HTR-8/SVneo (cell line): ENCODE measurements at places on chromosomes 4 and X.

- no peak for DNase-seq
Measured at GRCh38 chrX:13791559-13791958, 25.3 kb downstream of the GPM6B start.

- DNase-seq, result peak; percentile 45
Measured at GRCh38 chrX:39953879-39954278, 143.9 kb downstream of the BCOR start.

DNA sequence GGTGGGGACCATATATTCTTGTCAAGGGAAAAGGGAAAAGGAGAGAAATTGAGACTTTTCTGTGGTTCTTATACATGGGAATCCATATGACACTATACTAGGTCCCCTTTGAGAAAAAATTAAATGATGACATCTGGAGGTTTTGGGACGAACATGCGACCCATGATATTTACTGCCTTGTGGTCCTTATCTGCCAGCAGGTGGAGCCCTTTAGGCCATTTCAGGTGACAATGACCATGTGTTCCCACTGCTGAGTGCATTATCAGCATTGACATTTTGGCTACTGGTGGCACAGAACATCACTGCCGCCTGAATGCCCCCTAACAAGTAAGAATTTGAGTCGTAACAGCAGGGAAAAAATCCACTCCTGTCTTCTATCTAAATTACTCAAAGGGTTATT is 843.4 kb downstream of the FSTL5 start:
- DNase-seq, result peak; percentile 8

GRCh38 chrX:2414384-2414783 is 86.4 kb downstream of the DHRSX start:
- no peak for DNase-seq

- no peak for DNase-seq
Measured at GRCh38 chr4:13570916-13571315, 26.6 kb upstream of the NKX3-2 start.

GRCh38 chrX:29903360-29903759 is 312.0 kb upstream of the MAGEB2 start:
- DNase-seq, result peak; percentile 18

- DNase-seq, result no peak
Measured at GRCh38 chr4:78667325-78667724, 108.8 kb upstream of the BMP2K start.

DNA sequence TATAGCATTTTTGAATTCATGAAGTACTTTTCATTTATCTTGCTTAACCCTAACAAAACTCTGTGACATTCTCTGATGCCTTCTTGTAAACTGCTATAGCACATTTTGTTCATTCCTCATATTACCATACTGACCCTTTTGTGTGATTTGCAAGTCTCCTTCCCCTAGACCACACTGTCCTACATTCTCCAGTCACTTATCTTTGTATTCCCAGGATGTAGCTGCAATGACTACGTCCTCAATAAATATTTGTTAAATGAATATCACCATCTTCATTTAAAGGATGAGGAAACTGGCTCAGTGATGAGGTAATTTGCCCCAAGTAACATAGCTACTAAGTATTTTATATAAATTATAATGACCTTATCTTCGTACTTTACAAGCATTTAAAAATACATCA is 11.9 kb downstream of the HUWE1 start:
- DNase-seq, result no peak

DNA sequence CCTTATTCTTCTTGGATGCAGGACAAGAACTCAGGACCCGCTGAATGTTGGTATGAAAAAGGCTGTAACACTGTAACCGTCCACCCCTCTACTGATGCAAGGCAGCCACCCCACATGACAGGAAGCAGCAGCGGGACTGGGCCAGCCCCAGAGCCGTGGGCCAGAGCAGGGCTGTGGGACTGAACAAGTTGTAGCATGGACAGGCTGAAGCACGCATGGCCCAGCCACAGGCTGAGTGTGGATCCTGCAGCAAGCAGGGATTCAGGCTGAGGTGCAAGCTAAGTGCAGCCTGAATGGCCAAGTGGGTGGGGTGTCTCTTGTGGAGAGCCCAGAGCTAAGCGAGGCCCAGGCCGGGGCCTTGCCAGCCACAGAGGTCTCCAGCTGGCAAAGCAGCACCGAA is 632.2 kb downstream of the SPOCK3 start:
- DNase-seq, result no peak

DNA sequence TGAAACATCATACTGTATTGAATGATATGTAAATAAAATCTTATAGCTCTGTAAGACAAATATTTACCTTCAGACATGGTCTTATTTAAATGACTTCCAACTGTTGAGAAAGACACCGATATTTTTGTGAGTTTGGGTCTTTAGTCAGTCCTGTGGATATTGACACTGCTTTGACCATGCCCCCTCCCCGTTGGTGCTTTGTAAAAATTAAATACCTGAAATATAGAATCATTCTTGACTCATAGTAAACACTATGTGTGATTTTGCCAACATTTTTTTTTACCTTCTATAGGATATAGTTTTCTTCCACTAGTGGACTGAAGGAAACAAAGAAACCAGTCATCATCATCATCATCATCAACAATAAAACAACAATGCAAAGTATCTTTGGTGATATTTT is 114.3 kb upstream of the HS3ST1 start:
- DNase-seq, result no peak

GRCh38 chrX:40201329-40201885 is 103.6 kb upstream of the BCOR start:
- no peak for DNase-seq

GRCh38 chrX:2765549-2765830 is 13.7 kb downstream of the XG start:
- no peak for DNase-seq

DNA sequence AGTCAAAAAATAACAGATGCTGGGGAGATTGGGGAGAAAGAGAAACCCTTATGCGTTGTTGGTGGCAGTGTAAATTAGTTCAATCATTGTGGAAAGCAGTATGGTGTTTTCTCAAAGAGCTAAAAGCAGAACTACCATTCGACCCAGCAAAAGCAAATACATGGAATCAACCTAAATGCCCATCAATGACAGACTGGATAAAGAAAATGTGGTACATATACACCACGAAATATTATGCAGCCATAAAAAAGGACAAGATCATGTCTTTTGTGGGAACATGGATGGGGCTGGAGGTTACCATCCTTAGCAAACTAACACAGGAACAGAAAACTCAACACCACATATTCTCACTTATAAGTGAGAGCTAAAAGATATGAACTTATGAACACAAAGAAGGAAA is 188.9 kb downstream of the CAMK2D start:
- no peak for DNase-seq

DNA sequence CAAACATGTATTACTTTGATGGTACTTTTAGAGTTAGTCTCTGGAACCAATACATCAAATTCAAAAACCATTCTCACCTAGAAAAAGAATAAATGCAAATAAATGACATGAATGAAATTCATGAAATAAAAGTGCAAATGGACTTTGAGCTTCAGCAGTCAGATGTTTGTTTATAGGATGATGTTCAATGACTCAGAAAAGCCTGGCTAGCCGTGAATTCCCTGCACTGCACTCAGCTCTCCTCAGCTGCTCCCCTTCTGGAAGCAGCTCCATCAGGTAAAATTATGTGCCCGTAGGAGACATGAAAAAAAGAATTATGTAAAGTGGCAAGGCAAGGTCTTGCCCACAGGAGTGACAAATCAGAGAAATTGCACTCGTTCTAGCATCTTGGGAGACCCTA is 390.6 kb downstream of the GPM6A start:
- no peak for DNase-seq

DNA sequence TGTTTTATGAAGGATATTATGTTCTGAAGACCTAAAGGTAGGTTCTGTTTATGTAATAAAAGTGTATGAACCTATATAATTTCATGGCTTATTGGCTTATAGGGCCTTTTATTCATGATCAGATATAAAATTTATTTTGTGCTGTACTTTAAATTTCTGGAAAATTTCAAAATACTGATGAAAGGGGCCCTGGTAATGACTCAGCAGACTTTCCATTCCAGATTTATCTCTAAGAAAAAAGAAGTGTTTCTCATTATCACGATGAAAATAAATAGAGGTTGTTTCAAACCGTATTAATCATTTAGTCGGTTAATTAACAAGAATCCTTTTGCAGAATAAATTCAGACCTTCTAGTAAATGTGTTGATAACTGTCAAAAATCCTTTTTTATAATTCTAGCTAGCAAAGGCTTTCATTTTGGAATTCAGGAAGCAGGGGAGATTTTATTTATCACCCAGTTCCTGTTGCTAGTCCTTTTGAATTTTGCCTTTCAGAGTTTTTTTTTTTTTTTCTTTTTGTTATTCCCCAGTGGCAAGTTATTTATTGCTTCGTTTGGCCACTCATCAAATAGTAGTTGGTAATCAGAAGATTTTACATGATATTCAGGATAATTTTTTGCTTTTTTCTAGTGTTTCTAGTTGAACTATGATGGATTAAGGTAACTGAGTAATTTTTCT is 5.4 kb upstream of the TAPT1 start:
- no peak for DNase-seq

DNA sequence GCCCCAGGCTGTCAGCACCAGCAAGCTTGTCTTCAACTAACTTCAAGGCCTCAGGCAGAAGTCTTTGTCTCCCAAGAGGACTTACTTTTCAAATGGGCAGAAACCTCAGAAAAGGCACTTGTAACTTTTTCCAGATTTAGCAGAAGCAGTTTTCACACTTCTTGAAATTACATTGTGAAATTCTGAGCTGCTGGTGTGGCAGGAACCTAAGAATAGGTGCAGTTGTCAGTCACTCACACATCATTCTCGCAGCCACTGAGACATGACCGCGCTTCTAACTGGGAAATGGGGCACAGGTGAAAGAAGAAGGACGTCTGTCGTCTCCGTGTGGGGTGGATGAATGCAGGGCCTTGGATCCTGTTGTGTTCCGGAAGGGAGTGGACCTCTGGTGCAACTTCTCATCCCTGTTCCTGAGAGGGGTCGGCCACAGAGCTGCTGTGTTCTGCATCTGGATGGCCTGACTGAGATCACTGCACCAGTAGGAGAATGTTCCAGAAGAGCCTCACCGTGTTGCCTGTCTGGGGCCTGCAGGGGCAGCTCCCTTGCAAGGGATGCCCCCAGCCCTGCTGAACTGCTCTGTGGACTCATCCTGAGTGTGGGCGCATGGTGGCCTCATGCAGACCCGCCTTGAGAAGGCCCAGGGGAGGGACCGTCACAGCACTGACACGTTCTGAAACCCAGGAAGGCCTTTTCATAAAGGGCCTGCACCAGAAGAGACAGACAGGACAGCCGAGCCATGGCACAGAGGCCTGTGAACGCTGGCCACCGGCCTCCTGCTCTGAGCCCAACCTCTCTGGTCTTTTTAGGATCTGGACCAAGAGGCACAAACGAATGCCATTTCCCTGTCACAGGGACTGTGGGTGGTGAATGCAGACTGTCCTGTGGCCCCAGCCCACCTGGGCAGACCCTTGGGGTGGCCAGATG is 18.7 kb downstream of the NAT8L start:
- no peak for DNase-seq

DNA sequence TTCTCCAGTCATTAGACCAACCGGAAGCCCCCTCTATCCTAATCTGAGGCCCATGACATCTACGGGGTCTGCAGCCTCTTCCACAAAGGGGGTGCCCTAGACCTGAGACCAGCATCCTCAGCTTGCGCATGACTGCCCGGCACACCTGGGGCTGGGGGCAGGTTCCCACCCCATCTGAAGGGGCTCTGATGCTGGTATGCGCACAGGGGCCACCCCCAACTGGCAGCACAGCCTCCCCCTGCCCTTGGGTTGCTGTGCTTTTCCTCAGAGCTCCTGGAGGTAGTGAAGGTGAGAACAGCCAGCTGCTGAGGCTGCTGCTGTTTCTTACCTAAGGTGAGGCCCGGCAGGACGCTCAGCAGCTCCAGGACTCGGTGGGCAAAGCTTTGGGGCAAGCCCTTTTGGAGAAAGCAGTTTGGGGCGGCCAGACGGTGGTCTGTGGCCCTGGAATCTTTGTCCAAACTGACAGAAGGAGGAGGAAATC is 18.9 kb upstream of the CPLX1 start:
- DNase-seq, result no peak

DNA sequence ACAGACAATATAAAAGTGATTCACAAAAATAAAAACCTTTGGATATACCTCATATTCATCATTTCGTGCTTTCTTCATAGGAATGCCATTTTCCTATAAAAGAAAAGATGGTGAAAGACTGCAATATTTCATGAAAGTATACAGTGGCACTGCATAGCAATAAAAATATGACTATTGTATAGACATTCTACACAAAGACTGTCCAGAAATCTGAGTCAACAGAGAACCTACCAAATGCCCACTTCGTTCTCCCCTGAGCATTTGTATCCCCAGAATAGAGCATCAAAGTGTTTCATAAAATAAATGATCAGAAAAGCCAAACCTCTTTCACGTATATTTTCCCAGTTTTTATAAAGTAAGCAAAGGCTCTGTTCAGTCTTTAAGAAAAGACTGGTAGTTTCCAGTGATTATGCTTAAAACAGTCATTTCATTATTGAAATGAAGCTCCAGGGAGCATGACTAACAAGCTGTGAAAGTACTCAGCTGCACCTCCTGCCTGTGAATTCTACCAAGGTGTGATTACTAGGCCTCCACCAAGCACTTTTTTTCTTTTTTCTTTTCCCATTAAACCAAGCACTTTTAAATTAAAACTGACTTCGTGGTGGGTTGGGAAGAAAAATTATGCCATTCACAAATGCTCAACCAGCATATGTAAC is 20.2 kb downstream of the PPA2 start:
- DNase-seq, result no peak

DNA sequence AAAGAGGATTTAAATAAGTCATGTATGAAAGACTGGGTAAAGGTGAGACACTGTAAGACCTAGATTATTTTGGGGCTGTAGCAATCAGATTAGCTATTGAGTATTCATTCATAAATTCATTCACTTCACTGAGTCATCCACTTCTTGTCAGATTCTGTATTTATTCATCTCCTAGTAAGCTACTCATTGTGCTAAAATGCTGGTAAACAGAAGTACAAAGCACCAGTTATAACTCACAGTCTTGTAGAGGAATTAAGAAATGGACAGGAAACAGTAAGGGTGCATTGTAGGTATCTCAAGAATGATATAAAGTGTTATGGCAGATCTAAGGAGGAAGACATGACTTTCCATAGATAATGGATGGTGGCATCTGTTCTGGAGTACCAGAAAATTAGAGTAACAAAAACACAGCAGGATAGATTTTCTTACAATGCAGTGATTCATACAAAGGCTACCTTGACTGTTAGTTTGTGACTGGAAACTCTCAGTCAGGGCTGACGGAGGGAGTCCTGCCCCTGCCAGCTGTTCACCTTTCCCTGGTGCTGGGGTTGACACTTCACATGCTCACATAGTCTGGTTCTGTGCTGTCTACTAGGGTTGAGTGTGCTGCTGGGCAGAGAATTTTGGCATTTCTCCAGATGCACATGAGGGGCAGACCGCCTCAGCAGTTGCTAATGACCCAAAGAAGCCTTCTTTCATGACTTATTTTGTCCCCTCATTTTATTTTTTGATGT is 26.5 kb upstream of the HAND2 start:
- no peak for DNase-seq

GRCh38 chrX:49309401-49309981 is 6.0 kb downstream of the GAGE10 start:
- DNase-seq, result no peak

DNA sequence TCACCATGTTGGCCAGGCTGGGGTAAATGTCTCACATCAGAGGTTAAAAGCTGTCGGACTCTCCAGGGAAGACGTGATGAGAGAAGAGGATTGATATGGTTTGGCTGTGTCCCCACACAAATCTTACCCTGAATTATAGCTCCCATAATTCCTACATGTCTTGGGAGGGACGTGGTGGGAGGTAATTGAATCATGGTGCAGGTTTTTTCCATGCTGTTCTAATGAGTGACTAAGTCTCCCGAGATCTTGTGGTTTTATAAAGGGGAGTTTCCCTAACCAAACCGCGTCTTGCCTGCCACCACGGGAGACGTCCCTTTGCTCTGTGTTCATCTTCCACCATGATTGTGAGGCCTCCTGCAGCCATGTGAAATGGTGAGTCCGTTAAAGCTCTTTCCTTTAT is 64.4 kb downstream of the ASMT start:
- no peak for DNase-seq
